B cell (primary cell): ENCODE measurements at places on chromosomes 11 and 22.

- DNase-seq: no peak
Measured at GRCh38 chr11:124359566-124359965, 24.7 kb downstream of the OR8B2 start.

GRCh38 chr11:100964435-100964834 lies 165.2 kb downstream of the PGR start:
- DNase-seq: no peak

DNA sequence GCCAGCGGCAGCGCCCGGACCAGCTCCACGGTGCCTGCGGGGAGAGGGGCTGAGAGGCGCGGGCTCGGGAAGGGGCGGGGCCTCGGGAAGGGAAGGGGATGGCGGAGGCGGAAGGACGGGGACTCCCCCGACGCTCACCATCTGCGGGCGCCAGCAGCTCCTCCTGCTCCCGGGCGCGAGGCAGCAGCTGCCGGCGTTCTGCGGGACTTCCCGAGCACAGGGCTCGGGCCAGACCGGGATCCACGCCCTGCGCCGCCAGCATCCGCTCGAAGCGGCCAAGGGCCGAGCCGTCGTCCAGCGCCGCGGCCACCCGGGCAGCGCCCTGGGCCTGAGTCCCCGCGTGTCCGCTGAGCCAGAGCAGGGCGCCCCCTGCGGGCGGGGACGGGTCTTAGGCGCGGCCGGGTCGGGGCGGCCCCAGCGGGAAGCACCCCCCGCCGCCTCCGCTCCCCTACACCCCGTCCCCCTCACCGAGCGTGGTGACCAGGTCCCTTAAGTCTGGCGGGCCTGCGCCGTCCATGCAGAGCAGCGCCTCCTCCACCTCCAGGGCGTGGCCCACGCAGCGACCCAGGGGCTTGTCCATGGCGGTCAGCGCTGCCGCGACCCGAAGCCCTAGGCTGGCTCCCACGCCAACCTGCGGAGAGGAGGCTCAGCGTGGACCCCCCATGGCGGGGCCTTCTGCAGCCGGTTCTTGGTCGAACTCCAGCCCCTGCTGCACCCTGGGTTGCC lies 873 bp upstream of the SCO2 start:
- DNase-seq: peak; percentile 93

- no peak for DNase-seq
Measured at GRCh38 chr11:82978422-82979099, 77.0 kb downstream of the DDIAS start.

- no peak for DNase-seq
Measured at GRCh38 chr22:17898375-17898774, 124.1 kb upstream of the BID start.

- DNase-seq: no peak
Measured at GRCh38 chr11:29024386-29024785, 916.2 kb downstream of the METTL15 start.

DNA sequence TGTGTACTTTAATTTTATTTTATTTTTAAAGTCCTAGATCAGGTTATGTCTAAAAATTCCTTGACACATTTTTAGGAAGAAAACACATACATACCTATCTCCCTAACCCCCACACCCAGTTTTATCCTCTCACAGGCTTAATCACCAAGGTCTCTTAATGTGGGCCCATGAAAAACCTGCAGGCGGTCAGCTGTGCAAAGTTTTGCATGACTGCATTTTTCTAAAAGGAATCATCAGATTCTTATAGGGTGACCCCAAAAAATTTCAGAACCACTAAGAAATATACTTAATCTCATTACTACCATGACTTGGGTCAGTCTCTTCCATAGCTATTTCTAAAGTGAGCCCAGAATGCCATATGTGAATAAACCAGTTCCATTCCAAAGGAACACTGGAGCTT lies 19.8 kb downstream of the SAA1 start:
- no peak for DNase-seq

GRCh38 chr22:45424241-45424731 lies 10.8 kb downstream of the RIBC2 start:
- no peak for DNase-seq

- no peak for DNase-seq
Measured at GRCh38 chr11:26992031-26992541, 1.8 kb upstream of the FIBIN start.

DNA sequence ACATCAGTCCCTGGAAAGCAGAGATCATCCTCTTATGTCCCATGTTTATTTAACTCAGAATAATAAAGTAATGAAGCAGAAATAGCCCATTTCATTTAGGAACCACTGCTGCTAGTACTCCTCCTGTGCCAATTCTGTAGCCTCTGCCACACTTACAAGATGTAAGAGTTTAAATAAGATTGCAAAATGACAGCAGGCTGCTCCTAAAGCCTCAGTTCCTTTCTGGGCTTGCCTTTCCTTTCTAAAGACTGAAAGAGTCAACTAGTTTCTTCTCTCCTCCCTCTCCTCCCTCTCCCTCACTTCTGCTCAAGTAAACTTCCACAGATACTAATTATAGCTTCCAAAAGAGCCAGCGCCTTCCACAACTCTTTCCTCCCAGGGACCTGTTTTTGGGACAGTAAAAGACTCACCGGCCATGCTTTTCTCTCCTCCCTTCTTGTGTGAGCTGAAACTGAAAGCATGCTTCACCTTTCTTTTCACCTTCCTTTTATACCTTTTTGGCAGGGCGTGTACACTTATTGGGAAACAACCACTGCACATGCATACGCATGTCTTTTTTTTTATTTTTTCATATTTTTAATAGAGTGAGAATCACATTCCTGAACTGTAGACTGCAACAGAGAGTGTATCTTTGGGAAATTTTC lies 26.1 kb upstream of the CARD16 start:
- no peak for DNase-seq

DNA sequence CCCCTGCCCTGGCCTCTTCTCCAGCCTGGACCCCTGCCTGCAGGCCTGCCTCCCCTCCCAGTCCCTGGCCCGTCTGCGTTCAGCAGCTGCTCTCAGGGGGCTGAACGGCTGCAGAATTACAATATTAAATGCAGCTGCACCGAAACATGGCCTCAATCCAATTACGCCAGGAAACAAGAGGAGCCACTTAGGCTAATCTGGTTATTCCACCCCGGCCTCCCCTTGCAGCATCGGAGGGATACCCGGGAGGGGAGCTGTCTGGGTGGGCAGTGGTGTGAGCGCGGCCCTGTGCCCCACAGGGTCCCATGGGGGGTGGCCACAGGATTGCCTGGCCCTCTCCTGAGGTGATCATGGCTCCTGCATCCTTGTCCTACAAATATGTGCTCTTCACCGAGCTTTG lies 42.6 kb downstream of the FLRT1 start:
- no peak for DNase-seq

GRCh38 chr11:111524056-111524455 lies 9.5 kb downstream of the HOATZ start:
- no peak for DNase-seq

GRCh38 chr11:62487738-62488551 lies 58.7 kb downstream of the AHNAK start:
- no peak for DNase-seq

DNA sequence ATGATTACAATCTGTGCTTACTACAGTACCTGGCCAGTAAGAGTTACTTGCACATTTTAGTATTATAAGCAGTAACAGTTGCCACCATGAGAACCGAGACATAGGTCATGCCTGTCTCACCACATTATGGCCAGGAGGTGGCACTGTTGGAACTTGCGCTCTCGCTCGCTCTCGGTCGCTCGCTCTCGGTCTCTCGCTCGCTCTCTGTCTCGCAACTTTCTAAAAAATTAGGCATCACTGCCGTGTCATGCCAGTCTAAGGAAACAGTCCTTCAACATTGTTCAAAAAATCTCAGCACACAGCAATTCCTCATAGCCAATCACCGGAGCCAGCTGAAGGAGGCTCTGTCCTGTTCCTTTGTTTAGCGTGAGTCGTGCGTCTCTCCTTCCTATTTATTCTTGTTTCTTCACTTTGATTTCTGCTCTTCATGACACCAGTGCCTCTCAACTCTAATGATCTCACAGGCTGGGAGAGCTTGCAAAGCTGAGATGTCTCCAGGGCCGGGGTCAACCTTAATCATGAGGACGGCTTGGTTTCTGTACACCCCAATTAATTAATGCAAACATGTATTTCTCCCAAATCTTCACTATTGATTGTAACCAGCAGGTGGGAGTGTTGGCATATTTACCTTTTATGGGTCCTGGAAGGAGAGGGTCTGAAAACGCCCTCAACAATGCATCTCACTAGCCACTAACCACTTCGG lies 6.3 kb upstream of the ADAMTS8 start:
- DNase-seq: peak; percentile 83

GRCh38 chr11:27209562-27210005 lies 153.4 kb downstream of the CCDC34 start:
- no peak for DNase-seq

DNA sequence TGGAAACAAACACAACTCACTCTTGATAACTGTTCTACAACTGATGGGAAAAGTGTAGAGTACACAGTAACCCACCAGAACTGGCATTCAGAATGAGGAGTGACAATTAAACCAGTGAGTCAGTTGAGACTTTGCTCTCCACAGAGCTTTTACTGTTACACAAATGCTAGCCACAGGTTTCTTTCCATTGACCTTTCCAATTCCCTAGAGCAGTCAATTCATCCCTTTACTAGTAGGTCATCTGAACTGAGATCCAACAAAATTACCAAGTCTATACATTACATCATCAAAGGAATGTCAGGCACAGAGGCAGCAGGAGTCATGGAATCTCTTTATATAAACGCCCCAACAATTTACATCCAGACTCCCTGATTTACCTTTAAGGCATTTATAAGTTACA lies 65.9 kb downstream of the PHF21A start:
- DNase-seq: no peak

DNA sequence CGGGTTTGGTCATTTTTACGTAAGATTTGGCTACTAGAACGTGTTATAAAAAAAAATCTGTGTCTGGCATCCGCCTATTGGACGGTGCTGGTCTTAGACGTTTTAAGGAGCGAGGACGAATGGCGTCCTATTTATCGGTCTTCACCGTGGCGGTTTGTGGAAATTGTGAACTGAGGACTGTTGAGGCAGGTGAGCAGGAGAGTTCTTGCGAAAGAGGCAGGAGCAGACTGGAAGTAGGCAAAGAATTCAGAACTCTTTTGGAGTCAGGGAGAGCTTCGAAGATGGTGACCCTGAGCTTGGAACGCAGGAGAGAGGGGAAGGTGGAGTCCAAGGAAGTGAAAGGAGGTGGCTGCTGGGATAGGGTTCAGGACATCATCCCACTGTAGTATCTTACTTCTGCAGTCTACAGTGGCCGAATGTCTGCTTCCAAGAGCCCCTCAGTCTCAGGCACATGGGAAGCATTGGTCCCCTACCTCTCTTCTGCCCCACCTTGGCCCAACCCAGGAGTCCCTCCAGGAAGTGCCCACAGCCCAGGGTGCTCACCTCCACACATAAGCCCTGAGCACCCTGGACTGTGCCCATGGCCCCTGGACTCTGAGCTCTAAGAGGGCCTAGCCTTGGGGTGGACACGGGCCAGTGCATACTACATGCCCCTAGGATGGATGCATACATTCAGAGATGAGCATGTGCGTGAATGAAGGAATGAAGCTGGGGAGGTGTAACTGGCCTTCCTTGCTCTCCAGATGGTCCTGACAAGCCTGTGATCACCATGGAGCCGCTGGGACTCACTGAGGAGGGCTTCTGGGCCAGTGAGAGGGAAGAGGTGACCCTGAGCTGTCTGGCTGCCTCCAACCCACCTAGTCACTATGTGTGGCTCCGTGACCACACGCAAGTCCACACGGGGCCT lies 3.7 kb downstream of the VSIG10L2 start:
- no peak for DNase-seq

- no peak for DNase-seq
Measured at GRCh38 chr11:115081972-115082371, 403.6 kb downstream of the NXPE2 start.

- DNase-seq: no peak
Measured at GRCh38 chr11:23078289-23078971, 218.2 kb upstream of the CCDC179 start.

DNA sequence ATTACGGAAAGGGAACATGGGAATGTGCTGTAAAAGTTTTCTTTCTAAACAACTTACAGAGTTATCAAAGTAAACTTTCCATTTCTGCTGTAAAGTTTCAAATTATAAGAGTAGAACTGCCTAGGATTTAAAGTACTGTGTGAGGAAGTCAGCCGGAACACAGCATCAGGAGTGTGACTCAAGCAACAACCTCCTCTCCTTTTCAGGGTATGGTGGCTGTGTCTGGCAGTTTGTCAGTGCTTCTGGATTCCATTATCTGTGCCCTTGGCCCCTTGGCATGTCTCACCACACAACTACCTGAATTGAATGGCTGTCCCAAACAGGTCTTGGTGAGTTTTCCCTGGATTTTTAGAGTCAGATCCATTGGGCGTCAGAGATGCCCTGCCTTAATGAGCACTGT lies 6.9 kb upstream of the TOM1 start:
- DNase-seq: no peak

GRCh38 chr11:7004482-7004881 lies 15.7 kb downstream of the ZNF214 start:
- DNase-seq: no peak

- peak; percentile 42 for DNase-seq
Measured at GRCh38 chr22:39350757-39351688, 1.2 kb downstream of the SYNGR1 start.

GRCh38 chr22:19933341-19934241 lies 8.0 kb upstream of the COMT start:
- DNase-seq: no peak

GRCh38 chr22:33130473-33130872 lies 72.3 kb upstream of the SYN3 start:
- no peak for DNase-seq

- DNase-seq: no peak
Measured at GRCh38 chr11:19091366-19091765, 25.6 kb upstream of the ZDHHC13 start.

DNA sequence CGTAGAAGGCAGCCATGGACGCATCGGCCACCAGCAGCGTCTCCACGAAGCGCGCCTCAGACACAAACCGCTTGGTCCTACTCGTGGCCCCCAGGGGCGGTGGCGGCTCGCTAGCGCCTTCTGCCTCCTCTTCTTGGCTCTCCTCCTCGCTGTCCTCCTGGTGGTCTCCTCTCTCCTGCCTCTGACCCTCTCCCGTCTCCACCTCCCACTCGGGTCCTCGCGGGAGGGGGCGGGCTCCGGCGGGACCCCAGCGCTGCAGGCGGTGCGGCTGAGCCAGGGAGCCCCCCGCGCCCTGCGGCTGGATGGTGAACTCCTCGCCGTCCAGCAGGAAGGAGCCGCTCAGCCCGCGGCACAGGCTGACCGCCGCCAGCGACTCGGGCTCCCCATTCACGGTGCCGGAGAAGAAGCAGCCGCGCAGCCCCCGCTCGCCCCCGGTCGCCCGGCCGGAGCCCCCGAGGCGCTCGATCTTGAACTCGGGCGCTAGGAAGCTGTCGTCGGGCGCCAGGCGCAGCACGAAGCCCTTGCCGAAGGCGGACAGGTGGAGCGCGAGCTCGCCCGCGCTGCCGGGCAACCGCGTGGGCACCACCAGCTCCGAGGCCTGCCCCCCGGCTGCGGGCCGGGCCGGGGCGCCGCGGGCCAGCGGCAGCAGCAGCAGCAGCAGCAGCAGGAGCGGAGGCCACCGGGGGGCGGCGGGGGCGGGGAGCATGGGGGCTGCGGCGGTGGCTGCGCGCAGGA lies 661 bp downstream of the ADAMTS8 start:
- DNase-seq: peak; percentile 22

DNA sequence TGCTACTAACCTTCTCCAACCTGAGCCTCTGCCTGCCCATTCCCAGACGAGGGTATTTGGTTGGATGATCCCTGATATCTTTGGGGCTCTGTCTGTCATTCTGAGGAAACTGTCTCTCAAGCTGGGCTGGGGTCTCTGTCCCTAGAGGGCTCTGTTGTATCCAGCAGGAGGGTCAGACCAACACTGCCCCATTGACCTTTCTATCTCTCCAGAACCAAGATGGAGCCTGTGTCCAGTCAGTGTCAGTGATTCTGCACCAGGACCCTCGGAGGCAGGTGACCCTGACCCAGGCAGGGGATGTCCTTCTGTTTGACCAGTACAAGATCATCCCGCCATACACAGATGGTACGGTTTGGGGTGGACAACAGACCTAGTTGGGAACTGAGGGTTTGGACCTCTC lies 21.9 kb downstream of the OTOG start:
- DNase-seq: no peak
